Right atrium auricular region (tissue), 2 donors: ENCODE measurements at places on chromosomes 2 and 18. TPM values are rescaled to one million over a fixed set of nuclear protein-coding genes. Genes with fewer than 3 reads are reported as not detected.

- no peak for DNase-seq
Observed at GRCh38 chr2:109558076-109558882, 55.5 kb downstream of the SEPTIN10 start.

- DNase-seq, result no peak
Observed at GRCh38 chr18:61690418-61691138, 202.2 kb downstream of the RNF152 start.

- no peak for DNase-seq
Observed at GRCh38 chr18:58177896-58178470, 134.0 kb downstream of the NEDD4L start.

DNA sequence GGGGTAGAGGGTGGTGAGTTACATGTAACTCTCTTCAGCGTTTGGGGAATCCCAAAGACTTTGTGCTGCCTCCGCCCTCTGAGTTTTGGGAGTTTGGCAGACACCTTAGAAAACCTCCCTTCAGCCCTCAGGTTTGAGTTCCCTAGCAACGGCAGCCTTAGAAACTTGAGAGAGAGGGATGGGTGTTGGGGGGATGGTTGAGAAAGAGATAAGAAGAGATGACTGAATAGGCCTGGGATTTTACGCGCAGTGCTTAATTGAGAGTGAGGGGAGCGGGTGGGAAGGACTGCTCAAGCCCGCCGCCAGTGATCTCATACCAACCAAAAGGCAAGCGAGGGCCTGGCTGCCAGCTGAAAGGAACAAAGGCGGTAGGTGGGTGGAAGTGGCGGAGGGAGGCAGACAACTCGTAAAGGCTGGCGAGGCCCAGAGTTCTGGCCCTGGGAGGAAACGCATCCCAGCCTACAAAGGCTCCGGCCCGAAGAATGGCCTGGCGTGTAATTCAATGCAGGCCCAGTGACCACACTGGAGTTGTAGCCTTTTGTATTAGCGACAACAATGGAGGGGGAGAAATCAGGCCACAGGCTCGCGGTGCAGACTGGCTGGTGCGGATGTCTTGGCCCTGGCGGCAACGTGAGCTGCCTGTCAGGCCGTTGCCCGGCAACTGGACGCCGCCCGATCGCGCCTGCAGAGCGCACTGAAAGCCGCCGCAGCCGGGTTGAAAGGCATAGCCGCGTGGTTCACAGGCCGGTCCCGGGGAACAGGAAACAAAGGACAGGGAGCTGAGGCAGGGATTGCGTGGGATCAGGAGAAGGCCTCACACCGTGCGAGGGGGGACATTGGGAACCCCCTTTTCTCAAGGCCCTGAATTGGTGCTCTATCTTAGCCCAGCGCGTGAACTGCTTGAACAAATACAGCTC is 39.9 kb upstream of the DARS1 start:
- DNase-seq, result peak; percentile 60

DNA sequence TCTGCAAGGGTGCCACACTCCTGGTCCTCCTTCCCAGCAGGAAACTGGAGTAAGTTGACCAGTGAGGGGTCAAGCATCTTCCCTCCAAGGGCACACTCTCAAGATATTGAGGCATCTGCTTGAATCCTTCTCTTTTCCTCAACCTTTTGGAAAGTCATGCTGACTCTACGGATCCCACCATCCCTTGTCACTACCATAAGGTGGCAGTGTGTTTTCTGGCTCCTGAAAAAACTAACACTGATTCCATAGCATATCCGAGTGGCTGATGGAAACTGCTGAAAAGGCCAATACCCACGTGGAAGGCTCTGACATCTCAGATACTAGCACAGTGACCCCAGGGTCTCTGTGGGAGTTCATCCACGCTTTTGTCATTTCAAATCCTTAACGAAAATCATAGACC is 37.1 kb downstream of the GPR45 start:
- no peak for DNase-seq

DNA sequence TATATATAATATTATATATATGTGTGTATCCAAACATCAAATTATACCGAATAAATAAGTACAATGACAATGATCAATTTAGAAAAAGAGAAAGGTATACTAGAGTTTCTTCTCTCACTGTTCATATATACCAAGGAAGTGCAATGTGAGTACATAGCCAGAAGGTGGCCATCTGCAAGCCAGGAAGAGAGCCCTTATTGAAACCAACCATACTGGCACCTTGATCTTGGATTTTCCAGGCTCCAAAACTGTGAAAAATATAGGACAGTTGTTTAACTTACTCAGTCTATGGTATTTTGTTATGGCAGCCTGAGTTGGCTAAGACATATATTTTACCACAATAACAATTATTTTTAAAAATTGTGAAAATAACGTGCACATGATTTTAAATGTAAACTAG is 1490.2 kb upstream of the SLC39A10 start:
- no peak for DNase-seq

DNA sequence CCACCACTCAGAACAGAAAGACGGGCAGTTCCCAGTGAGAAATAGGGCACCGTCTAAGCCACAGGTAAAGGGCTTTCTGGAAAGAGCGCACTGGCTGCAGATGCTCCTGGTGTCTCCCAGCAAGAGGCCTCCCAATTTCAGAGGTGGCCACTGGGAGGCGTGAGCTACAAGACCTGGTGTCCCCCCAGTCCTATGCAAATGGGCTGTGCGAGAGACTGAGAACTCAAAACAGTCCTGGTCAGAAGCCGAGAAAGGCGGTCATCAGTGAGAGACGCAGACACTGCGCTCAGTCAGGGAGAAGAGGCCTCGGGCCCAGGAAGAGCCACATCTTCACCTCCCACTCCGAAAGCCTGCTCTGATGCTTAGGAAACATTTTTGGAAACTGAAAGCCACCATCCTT is 179.5 kb downstream of the EIPR1 start:
- DNase-seq, result no peak

DNA sequence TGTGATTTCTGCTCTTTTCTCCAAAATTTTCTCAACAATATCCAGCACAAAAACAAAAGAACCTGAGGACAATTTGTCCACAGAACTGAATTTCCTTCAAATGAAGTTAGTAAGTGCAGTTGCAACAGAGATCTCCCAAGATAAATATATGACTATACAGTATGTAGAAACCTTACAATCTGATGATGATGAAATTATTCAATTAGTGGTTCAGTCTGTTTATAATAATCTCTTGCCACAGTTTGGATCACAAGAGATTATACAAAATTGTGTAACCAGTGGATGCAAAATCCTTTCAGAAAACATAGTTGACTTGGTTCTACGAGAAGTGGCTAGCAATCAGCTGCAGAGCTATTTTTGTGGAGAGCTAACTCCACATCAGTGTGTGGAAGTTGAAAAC is 68.7 kb downstream of the FSIP2 start:
- no peak for DNase-seq

- no peak for DNase-seq
Observed at GRCh38 chr18:7090771-7091170, 26.8 kb downstream of the LAMA1 start.

GRCh38 chr2:95026471-95027368 is 1.2 kb downstream of the MAL start:
- no peak for DNase-seq

- no peak for DNase-seq
Observed at GRCh38 chr2:127632592-127633489, 13.1 kb upstream of the GPR17 start.

- peak; percentile 23 for DNase-seq
Observed at GRCh38 chr18:58175786-58176176, 131.8 kb downstream of the NEDD4L start.

DNA sequence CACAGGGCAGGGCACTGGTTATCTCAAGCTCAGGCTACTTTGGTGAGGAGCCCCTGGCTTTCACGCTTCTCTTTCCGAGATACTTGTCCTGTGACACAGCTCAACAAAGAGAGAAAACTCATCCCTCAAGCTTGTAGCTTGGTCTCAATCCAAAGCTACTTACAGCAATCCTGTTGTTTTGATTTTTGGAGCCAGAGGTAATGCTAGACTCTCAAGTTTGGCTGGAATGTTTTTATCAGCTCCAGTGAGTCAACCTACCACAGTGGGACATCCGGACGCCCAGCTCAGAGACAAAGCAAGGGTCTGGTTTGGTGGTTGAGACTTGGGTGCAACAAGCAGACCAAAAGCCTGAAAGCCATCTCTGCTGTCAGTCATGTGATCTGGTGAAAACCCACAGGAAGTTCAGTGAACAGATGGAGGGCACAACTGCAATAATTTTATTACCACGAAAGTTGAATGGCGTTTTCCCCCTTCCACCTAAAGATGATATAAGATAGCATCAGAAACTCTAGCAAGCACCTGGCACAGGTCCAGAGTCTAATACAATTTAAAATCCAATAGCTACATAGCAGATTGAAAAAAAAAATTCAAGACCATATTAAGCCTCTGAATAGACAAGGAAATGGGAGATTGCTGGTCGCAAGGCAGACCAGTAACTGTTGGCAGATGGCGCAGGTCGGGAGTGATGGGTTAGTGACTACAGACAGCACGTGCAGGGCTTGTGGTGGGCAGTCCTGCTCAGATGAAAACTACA is 102.3 kb upstream of the SMAD7 start:
- no peak for DNase-seq

DNA sequence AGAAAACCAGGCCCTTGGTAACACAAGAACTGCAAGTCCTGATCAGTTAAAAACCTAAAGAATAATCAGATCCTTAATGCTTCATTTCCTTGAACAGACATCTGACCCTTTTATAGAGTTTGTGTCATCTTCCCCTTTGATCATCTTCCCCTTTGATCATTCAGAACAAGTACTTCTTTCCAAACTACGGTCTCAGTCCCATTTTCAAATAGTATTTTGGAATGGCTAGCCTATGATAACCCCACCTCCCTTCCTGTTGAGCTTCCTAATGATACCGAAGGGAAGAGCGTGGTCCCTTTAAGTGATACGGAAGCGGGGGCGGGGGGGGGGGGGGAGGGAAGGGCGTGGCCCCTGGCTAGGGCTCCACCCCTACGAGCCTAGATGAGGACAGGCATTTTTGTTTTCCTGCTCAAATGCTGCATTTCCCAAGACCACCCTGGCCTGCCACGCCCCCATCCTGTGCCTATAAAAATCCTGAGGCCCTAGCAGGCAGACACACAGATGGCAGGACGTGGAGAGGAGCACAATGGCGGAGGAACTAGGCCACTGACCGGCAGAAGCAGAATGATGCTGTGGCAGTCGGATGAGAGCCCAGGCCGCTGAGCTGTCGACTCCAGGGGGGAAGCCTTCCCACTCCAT is 24.1 kb upstream of the CHRNA1 start:
- no peak for DNase-seq

- DNase-seq, result no peak
Observed at GRCh38 chr2:150129921-150130575, 357.4 kb downstream of the RND3 start.

- DNase-seq, result no peak
Observed at GRCh38 chr2:156455361-156455975, 19.3 kb downstream of the GPD2 start.

GRCh38 chr18:12554796-12555388 is 103.0 kb downstream of the SPIRE1 start:
- no peak for DNase-seq

DNA sequence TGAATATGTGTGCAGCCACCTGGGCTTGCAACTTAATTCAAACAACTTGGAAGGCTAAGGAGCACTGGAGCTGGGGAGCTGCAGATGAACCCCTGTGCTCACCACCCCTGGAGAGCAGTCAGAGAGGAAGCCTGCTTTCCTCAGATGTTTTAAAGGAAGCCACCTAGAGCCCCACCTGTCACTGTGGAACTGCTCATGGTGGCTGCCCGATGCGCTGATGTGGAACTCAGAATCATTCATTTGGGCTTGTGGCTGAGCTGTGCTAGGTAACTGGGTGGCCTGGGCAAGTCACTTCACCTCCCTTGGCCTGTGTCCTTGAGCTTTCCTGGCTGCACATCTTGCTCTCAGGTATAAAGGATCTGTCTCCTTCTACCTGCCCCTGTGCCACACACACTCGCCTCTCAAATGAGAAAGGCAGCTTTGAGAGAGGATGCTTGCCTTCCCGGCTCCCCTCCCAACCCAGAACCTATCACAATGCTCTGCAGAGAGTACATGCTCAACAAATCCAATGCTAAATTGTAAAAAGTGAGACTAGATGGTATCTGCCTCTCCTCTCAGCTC is 41.3 kb downstream of the BCL11A start:
- DNase-seq, result peak; percentile 23

GRCh38 chr2:15673919-15674636 is 82.4 kb downstream of the DDX1 start:
- DNase-seq, result no peak

DNA sequence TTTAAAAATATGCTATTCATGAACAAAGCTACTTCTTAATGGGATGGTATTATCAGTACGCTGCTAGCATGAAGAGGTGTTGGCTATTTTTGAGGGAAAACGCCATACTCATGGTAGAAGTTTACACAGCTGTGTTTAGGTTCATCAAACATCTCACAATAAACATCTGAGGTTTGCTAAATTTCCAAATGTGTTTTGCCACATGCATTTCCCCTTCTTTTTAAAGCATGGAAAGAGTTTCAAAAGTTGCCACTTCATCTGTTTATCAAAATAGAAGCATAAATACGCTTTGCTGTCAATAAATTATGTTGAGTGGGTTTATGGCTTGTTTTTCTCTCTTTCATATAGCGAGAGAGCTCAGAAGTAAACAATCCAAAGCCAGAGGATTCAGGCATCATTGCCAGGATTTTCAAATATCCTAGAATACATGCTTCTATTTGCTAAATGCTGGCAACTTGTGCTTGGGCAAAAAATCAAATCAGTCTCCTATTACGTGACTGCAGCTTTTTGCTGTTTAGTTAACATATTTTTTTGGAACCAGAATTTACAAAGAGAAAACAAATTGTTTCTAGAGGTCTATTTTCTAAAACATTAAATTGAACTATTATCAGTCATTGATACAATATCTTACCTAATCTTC is 1919.9 kb upstream of the LRRTM1 start:
- no peak for DNase-seq

DNA sequence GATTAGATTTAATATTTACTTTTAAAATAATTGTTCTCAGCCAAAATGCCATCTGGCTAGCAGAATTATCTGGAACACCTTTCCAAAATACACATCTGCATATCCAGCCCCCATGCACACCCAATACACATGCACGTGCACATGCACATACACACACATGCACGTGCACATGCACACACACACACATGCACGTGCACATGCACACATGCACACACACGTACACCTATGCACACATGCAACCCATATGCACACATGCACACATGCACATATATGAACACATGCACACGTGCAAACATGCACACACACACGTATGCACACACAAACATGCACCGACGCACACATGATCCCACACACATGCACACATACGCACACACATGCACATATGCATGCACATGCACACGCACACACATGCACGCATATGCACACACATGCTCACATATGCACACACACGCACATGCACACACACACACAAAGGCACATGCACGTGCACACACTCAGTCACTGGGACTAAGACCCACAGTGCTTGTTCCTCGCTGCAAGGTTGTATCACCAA is 53.5 kb downstream of the COPS8 start:
- DNase-seq, result no peak

Gene LYG1
- 0.75 TPM for total RNA-seq

Gene FOXD4L1
- not detected for total RNA-seq

Gene ASB18
- total RNA-seq, result 7.6 TPM

Gene LIMS4
- 5.2 TPM for total RNA-seq

Gene TMEM200C
- total RNA-seq, result 0.26 TPM

Gene CYP27C1
- not detected for total RNA-seq

Gene C1QL2
- not detected for total RNA-seq

Gene CRYGC
- not detected for total RNA-seq

Gene DNAH7
- 0.52 TPM for total RNA-seq
